ENCODE measurements at places on chromosomes 11 and 22.

GRCh38 chr11:91585035-91585801 is 639.4 kb upstream of the FAT3 start:
- DNase-seq, result no peak

DNA sequence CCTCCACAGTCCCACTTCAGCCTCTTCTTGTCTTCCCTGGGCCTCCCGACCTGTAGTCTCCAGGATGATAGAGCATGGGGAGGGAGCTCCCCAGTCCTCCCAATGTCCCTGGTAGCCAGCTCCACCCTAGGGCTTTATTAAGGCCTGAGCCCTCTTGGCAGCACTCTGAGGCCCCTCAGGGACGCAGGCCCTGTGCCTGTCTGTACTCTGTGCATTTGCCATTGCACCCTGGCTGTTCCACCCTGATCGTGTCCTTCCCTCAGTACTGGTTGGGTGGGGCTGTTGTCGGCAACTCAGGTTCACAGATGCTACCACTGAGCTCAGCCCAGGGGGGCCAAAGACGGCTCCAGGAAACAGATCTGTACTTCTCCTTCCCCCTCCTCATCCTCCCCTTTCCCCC is 7.2 kb downstream of the SSTR3 start:
- DNase-seq, result no peak

DNA sequence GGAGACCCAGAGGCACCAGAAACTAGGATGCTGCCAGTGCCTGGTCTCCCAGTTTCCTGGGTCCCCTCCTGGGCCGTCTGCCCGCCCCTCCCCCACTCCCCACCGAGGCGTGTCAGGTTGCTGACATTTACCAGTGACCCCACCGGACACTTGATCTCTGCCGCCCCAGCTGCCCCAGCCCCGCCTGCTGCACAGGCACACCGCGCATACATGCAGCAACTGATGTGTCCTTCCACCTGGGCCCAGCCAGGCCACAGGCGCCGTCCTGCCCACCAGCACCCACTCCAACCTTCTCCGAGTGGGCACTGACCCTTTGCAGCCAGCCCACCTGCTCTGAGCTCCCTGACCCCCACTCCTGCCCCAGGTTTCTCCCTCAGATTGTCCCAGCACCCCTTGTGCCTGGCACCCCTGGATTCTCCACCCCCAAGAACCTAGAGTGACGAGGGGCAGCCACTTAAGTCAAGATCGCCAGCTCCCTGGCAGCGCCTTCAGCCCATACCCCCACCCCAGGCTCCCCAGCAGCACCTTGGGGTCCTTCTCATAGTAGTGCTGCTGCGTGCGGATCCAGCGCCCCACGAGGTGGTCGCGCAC is 548 bp downstream of the PYGM start:
- DNase-seq, result no peak

DNA sequence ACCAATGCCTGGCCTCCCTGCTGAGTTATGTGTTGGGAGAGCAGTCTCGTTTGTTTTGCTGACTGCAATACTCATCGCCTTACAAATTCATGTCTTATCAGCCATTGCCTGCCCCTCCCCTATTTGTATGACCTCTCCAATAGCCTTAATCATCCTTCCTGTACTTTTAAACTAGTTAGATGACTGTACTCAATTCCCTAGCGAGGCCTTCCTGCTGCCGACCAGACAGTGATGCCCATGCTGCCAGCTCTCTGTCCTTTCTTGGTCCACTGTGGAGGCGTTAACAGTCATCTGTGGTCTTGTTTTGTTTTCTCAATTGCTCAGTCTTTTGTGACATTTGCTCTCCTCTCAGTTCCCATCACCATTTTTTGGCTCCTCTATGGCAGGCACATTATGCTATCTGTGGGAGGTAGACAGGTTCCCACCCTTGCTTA is 20.3 kb upstream of the YPEL1 start:
- DNase-seq, result no peak

GRCh38 chr22:33302549-33302948 is 244.4 kb upstream of the SYN3 start:
- DNase-seq, result no peak

DNA sequence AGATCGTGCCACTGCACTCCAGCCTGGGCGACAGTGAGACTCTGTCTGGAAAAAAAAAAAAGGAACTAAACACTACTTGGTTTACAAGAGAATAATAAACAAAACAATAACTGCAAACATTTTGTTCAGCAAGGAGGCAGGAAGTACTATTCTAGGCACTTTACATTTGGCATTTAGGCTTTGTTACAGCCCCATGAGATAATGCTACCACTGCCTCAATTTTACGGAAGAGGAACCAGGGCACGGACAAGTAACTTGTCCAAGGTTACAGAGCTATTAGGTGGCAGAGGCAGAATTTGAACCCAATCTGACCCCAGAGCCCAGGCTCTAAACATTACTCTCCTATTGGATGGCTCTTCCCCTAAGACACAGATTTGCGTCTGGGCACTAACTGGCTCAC is 108.7 kb upstream of the AKIP1 start:
- DNase-seq, result no peak

DNA sequence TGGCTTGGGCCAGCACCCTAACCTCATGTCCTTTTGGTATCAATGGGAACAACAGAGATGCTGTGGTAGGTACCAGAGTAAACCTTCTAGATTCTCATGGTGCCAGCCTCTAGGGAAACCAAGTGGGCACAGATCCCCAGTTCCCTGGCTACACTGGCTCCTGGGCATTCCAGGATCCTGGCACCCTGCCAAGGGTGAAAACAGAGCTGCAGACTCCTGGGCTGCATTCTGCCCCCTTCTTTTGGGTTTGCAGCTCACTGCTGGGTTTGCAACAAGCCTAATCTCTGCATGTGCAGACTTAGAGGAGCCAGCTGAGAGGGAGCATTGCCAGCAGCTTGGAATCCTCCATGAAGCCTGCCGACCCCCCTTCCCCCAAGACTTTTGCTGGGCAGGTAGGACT is 30.6 kb downstream of the PRDM11 start:
- no peak for DNase-seq

DNA sequence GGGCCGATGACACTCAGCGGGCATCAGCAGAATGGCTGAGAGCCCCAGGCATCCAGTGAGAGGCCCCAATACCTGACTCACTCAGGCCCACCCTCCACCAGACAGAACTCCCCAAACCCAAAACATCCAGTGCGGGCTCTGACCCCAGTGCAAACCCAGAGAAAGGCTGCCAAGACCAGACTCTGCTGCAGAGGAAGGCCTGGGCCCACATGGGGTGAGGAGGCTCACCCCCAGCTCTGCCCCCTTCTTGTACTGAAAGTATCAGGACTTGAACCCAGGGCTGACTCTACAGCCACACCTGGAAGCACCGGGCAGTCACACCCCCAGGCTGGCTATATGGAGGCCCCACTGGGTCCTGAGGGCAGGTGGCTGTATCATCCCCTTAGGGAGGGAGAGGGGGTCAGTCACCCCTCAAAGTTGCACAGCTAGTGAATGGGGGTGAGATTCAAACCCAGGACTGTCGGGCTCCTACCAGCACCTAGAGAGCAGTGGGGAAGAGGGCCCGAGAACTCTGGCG is 49.3 kb downstream of the IGLL1 start:
- DNase-seq, result no peak

DNA sequence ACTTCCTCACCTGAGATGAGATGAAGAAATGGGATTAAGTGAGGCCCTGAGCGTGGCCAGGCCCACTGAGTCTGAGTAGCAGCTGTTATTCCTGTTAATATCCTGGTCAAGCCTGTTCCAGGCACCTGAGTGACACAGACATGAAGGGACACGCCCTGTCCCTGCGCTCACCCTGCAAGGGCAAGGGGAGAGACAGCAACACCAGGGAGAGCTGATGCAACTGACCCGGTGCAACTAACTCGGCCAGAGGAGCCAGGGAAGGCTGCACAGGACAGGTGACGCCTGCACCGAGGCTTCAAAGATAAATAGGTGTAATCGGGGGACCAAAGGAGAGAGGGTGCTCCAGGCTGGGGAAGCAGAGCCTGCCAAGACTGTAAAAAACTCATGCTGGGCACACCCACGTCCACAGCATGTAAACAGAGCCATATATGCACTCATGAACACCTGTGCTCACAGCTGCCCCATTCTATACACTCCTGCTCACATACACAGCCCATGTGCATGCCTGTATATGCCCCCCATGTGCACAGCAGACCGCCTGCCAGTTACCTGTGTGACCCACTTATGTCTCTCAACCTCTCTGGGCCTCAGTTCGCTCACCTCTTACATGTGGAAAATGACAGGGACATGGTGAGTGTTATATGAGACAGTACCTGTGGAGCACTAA is 22.8 kb upstream of the GCAT start:
- no peak for DNase-seq

- no peak for DNase-seq
Measured at GRCh38 chr22:37454857-37455686, 27.8 kb upstream of the ELFN2 start.

GRCh38 chr22:29212743-29213142 is 7.0 kb downstream of the EMID1 start:
- no peak for DNase-seq

GRCh38 chr22:49331223-49331815 is 496.4 kb downstream of the BRD1 start:
- no peak for DNase-seq

- no peak for DNase-seq
Measured at GRCh38 chr11:116532066-116532465, 240.7 kb downstream of the BUD13 start.

- DNase-seq, result peak; percentile 69
Measured at GRCh38 chr11:67277231-67277961, 11.1 kb downstream of the GRK2 start.

- DNase-seq, result no peak
Measured at GRCh38 chr11:46134540-46134939, 13.3 kb upstream of the PHF21A start.

Data from smooth muscle cell of the brain vasculature (primary cell).